ENCODE measurements at places on chromosomes 5 and 9.

GRCh38 chr5:176601901-176602482 lies 8.0 kb downstream of the GPRIN1 start:
- no peak for DNase-seq

DNA sequence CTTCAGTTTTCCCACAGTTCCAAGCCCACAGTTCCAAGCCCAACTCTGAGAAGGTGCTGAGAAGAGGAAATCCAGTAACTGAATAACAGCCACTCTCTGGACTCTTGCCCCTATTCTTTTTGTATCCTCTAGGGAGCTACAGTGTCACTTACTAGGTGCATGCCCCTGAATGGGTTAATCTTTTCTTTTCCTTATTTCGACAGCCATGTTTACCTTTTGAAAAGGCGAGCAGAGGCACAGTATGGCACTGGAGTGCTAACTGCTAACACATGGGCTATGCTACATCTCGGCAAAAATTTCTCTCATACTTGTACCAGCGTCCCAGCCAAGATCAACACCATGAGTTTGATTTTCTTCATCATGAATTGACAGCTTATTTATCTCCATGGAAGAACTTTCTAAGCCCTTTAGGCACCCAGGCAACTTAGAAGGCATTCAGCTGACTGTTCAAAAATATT lies 222.6 kb downstream of the EBF1 start:
- DNase-seq, result no peak

DNA sequence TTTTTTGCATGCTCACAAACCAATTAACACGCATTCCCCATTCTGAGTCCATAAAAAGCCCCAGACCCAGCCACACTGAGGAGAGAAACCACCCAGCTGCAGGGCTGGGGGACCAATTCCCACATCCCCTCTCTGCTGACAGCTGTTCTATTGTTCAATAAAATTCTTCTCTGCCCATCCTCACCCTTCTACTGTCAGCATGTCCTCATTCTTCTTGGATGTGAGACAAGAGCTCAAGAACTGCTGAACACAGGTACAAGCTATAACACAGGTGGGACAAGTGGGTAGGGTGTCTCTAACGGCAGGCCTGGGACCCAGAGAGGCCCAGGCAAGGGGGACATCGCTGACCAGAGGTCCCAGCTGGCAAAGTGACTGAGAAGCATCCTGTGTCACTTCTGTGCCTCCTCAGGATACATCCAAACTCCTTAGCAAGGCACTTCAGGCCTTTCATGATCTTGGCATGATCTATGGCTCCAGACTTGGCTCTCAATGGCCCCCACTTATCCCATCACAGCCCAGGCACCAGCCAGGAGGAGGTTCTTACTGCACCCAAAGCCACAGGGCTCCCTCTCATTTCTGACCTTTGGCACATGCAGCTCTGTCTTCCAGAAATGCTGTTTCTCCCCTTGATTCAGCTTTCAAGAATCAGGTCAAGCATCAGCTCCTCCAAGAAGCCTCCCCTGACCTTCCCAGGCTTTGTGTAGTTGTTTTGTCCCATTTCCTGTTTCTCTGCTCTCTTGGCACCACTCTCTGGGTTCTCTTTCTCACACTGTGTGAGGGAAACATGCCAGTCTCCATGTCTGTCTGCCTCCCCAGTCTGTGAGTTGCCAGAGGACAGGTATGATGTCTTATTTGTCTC lies 7.3 kb upstream of the ALDH1B1 start:
- no peak for DNase-seq

DNA sequence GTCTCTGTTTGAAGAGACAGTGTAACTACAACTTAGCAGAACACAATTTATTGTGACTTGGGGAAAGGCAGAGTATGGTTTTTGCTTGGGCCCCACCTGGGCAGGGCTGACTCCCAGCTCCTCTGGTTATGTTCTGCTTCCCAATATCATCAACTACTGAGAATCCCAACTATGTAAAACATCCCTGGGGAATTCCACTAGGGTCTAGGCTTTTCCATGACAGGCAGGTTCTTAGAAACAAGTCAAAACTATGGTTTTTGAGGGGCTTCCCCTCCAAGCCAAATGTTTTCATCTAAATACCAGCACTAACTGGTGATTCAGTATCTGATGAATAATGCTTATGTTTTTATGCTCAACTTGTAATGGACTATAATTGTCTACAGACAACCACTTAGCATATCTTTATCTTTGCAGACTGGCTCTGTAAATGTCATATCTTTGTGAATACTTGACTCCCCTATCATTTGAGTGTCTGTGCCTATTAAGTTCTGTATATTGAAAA lies 409.5 kb downstream of the PDE4D start:
- DNase-seq, result no peak

DNA sequence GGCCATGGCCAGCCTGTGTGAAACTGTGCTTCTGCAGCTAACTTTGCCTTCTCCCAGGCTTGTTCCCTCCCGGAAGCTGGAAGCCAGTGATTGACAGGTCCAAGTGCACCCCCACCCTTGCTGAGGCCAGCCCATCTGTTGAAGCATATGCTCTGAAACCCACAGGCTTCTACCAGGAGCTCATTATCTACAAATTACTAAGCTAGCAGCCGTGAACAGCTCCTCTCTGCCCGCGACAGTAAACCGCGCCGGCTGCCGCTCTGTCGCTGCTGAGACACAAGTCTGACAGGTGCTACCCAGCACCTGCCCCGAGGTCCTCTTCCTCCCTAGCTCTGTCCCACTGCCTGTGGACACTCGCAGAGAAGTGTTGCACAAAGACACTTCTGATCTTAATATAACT lies 490.9 kb downstream of the GADD45G start:
- no peak for DNase-seq

GRCh38 chr9:36993933-36994764 lies 39.9 kb downstream of the PAX5 start:
- DNase-seq, result no peak

DNA sequence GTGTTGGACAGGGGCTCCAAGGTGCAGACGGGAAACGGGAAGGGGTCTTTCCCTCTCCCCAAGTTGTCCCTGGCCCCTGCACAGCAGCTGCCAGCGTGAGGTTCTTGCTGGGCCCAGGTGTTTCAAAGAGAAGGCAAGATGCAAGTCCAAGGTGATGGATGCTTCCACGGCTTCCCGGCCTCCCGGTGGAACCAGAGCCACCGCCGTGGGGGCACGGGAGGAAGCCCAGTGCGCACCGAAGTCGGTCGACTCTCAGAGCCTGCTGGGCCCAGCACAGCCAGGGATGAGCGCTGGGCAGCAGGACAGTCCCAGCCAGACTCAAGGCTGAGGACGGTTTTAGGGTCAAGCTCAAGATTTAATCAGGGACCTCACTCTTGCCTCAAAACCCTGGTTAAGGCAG lies 25.2 kb upstream of the BARHL1 start:
- DNase-seq, result no peak

DNA sequence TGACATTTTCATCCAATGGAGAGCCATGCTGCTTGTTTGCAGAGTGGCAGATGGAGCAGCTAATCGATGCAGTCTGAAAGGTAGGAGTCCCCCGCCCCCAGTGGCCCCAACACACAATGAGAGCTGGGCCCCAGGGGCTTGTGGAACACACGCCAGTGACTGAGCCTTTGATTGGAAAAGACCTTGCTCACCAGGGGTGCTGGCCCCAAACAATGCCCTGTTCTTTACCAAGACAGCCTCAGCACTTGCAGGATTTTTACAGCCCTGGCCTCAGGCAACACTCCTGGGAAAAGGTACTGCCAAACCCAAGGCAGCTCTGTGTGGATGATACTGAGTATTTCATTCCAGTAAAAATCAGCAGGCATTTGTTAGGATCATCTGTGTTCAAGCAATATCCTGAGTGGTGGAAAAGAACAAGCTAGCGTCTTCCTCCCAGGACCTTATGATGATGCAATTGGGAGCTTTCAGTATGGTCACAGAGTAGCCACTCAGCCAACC lies 276.8 kb upstream of the CLINT1 start:
- no peak for DNase-seq

DNA sequence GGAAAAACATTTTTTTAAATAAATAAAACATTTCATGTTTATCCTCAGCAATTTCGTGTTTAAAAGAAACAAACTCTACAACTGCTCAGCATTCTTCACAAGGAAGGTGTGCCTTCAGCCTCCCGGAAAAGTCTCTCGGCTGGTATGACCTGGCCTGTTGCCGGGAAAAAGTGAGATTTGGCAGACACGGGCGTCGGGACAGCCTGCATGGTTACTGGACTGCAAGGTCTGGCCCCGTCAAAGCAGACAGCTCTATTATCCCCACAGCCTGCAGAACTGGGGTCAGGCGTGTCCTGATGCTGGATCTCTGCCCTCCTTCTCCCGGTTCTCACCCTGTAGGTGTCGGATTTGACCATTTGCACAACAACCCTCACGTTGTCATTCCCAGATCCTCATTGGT lies 120.3 kb upstream of the SPATA31C2 start:
- no peak for DNase-seq

GRCh38 chr9:123266655-123267399 lies 1.6 kb downstream of the STRBP start:
- no peak for DNase-seq

GRCh38 chr9:122065923-122066629 lies 27.0 kb downstream of the TTLL11 start:
- DNase-seq, result no peak

GRCh38 chr9:8508671-8509290 lies 709.2 kb upstream of the DMAC1 start:
- no peak for DNase-seq

GRCh38 chr9:127162046-127162863 lies 39.8 kb upstream of the ANGPTL2 start:
- no peak for DNase-seq

- DNase-seq, result no peak
Observed at GRCh38 chr5:145189746-145190145, 645.4 kb downstream of the PRELID2 start.

DNA sequence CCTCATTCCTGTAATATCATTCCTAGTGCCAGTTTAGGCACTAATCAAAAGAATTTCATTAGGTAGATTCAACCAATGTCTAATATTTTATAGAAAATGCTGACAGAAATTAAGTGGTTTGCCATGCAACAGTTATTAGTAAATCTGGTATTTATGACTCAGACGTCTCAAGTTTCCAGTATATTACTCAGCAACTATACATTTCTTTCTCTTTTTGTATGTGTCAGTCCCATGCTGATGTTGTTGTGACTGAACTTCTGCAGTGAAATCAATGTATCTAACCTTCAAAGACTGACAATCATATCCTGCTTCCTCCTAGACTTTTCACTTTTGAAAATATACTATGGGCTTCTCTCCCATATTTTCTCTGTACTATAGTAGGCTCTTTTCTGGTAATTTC lies 822.5 kb downstream of the NR2F1-AS1 start:
- no peak for DNase-seq

GRCh38 chr9:123814496-123814895 lies 115.4 kb downstream of the DENND1A start:
- DNase-seq, result no peak

DNA sequence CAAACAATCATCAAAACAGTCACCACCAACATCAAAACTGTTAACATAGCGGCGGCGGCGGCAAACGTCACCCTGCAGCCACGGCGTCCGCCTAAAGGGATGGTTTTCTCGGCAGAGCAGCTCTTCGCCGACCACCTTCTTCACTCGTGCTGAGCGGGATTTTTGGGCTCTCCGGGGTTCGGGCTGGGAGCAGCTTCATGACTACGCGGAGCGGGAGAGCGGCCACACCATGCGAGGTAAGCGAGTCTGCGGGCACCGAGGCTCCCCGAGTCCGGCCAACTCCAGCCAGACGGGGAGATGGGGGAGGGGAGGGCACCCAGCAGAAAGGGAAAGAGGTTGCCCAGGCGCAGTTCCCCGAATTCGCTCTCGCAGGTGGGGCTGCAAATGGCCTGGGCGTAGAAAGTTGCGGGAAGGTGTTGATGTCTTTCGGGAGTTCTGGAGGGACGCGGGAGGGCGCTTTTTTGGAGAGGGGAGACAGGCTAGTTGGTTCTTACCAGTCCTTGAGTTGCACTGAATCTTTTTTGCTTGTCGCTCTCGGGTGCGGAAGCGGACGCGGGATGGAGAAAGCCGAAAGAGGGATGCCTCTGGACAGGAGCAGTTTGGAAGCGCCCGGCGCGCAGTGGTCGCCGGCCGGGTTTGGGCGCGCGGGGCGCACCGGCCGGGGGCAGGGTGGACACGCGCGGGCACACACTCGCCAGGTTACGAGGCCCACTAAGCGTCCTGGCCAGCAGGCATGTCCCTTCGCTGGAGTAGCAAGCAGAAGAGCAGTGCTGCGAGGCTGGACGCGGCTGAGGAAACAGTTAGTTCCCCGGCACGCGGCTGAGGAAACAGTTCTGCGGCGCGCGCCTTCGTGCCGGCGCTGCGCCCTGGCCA lies 849 bp downstream of the RORB start:
- no peak for DNase-seq

- no peak for DNase-seq
Observed at GRCh38 chr5:37730896-37731455, 108.9 kb downstream of the GDNF start.

DNA sequence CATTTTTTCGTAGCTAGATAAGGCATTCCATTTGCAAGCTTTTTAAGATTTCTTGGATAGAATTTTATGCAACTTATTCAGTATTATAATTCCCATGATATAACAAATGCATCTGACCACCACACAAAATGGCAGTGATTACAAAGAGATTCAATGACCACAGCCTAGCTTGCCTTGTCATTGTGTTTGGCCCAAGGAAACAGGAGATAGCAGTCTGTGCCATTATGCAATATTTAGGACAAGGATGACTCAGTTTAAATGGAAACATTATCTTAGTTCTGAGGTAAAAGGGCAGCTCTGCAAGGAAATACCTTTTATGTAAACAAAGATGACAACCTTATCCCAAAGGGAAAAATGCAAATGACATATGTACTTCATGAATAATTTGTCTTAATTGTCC lies 89.8 kb downstream of the NUDT12 start:
- no peak for DNase-seq

Measured in stimulated activated CD4-positive, alpha-beta T cell treated with anti-CD3 and anti-CD28 coated beads, Interleukin-15, amount 100 ng/mL, for 1 hour (primary cell).